ENCODE measurements at places on chromosomes 7 and 10. TPM values are rescaled to one million over a fixed set of nuclear protein-coding genes. Genes with fewer than 3 reads are reported as not detected.

DNA sequence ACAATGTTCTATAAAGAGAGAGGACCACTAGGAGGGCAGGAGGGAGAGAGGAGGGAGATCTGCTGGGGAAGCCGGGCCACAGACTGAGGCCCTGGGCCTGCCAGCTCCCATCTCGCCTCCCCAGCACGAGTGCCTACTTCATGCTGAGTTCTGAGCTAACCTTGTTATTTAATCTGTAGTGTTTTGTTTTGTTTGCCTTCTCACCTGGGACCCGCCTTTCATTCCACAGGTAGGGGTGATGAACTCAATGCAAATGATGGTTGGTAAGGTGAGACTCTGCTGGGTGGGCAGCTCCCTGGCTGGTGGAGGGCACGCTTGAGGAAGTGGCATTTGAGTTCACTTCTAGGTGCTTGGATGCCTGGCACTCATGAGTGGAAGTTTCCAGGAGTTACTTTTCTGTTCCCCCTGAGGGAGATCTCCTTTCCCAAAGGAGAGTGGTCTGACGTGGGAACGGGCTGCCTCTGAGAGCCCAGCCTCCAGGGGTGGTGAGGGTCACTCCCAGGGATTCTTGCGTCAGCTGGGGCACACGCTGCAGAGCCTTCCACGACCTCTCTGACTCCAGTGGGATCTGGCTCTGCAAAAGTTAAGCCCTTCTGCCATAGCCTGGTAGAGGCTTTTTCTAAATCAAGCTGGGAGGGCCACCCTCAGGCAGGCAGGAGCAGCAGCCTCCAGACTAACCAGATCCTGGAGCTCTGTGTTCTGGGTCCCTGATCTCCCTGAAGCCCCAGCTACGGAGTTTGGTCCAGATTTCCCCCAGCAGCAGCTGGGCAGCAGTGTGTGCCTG is 22.4 kb downstream of the UBTD1 start:
- no peak for DNase-seq

GRCh38 chr7:43590862-43591557 is 8.1 kb downstream of the STK17A start:
- no peak for DNase-seq

GRCh38 chr10:45544191-45544590 is 128.4 kb downstream of the ZFAND4 start:
- DNase-seq, result no peak

DNA sequence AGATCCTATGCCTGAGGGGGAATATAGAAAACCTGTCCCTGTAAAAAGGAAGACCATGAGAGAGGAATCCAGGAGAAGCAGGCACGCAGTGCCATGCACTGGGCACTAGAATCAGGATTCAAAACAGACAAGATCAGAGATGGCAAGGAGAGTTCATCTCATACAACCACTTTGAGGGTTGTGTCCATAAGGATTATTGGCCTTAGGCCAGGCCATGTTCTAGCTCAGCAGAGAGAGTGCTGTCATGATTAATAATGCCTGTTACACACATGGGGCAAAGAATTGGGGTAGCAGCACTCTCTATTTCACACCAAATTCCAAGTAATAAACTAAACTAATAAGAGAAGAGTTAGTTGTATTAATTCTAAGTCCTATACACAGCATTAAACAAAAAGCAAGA is 29.1 kb downstream of the EZH2 start:
- no peak for DNase-seq

GRCh38 chr10:94370501-94370900 is 7.8 kb upstream of the NOC3L start:
- DNase-seq, result no peak

GRCh38 chr10:53997953-53998352 is 803.1 kb downstream of the PCDH15 start:
- no peak for DNase-seq

- DNase-seq, result no peak
Observed at GRCh38 chr10:129916506-129916995, 47.5 kb downstream of the EBF3 start.

Gene FXYD4
- total RNA-seq, result not detected

DNA sequence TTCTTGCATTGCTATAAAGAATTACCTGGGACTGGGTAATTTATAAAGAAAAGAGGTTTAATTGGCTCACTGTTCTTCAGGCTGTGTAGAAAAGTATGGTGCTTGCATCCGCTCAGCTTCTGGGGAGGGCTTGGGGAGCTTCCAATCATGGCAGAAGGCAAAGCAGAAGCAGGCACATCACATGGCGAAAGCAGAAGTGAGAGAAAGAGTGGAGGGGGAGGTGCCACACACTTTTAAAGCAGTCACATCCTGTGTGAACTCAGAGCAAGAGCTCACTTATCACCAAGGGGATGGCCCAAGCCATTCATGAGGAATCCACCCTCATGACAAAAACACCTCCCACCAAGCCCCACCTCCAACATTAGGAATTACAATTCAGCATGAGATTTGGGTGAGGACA is 303.5 kb downstream of the OTUD1 start:
- DNase-seq, result no peak

All from Caki2 (cell line).